ENCODE measurements at places on chromosomes 3 and 15.
A peak's percentile ranks its signal among the peaks of the same experiment; 100 is the strongest.

GRCh38 chr3:45258317-45258716 is 32.2 kb upstream of the TMEM158 start:
- no peak for DNase-seq

GRCh38 chr3:61354604-61355003 is 103.4 kb upstream of the FHIT start:
- no peak for DNase-seq

- no peak for DNase-seq
These were observed 532 bp upstream of the RTP1 start for GRCh38 chr3:187196573-187197334.

- DNase-seq, result no peak
These were observed 61.1 kb upstream of the ZBTB20 start for GRCh38 chr3:115208066-115208750.

DNA sequence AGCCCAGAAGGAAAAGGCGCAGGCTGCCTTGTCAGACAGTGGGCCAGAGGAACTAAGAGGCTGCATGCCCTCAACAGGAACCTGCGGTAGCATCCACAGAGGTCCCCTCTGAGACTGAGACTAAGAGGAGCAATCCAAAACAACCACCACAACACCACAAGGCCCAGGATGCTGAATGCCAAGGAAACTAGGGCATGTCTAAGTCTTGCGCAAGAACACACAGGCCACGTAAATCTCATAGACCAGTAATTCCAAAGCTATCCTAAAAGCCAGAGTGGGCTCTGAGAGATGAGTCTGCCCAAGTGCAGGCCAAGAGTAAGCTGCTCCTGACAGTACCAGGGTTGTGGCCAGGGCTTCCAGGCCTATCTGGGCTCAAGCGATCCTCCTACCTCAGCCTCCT is 12.9 kb downstream of the MON1A start:
- no peak for DNase-seq

DNA sequence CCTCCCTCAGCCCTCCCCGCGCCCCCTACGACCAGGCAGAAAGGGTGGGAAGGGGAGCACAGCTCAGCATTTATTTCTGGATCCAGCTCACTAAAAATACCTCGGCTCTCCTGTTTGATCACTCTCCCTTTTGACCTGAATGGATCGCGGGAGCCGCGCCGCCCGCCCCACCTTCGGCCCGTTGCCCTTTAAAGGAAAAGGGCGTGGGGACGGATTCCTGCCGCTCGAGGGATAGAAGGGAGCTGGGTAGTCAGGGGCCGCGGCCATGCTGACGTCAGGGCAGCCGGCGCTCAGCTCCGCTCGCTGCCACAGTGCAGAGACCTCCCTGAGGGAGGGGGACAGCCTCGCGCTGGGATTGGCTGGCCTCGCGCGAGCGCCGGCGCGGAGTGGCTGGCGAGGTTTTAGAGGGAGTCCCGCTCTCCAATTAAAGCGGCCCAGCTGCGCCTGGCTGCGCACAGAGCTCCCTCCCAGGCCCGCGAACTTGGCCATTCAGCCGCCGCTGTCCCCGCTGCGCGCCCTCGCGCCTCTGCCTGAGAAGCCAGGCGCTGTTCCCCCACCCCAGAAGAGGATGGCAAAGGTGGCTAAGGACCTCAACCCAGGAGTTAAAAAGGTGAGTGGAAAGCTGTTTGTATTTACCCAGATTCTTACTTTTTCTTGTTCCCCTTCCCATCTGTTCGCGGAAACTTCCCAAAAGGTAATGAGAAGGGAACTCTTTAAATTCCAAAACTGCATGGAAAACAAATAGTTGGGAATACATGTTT is at the start of gene LMCD1:
Gene LMCD1, plus strand, starts transcription at position 453 of the 761 bp plus-strand sequence. Its CDS starts 116 bp downstream, at position 569.
- peak; percentile 87 for DNase-seq

DNA sequence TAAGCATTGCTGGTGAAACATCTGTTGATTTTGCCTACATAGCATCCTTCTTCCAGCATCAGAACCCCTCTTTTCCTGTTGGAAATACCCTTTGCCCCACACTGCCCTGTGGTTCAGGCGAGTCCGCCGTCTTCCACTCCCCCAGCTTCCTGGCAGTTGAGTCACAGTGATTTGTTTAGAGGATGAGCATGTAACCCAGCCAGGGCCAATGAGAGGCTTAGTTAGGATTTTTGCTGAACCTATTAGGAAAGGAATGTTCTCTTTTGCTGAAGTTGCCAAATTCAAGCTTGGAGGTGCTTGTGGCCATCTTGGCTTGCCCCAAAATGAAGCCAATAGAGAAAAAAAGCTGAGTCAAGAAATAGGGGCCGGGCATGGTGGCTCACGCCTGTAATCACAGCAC is 19.0 kb upstream of the MEX3B start:
- DNase-seq, result no peak

DNA sequence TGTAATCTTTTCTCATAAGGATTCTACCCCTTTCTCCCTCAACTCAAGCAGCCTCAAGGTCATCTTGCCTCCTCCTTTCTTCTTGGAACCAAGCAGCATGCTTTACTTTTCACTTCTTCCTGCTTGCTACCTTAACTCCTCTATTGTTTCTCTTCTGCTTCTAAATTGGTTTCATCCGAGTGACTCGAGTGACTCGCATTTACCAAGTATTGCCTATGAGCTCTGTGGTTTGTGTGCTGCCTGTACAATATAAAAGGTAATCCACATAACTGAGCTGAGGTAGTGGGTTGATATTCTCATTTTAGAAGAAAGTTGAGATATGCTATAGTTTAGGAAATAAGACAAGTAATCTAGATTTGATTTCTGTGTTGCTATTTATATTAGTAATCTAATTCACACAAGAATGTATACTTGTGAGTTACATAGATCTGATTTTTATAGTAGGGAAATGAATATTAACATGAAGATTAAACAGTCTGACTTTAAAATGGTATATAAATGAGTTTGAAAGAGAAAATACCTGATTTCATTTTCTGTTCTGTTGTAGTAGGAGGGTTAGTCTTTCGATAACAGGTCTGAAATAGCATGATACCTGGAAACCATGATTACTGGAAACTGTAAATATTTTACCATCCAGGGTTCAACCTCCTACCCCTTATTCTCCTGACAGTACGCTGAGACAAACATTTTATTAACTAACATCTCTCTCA is 5.5 kb downstream of the HHLA2 start:
- peak; percentile 66 for DNase-seq

GRCh38 chr3:128170866-128171516 is 17.7 kb downstream of the EEFSEC start:
- no peak for DNase-seq

GRCh38 chr3:177220136-177220974 is 23.1 kb upstream of the TBL1XR1 start:
- no peak for DNase-seq

- DNase-seq, result no peak
These were observed 94.2 kb downstream of the FOXP1 start for GRCh38 chr3:71489315-71489761.

- no peak for DNase-seq
These were observed 56.6 kb downstream of the RFTN1 start for GRCh38 chr3:16456784-16457415.

- DNase-seq, result no peak
These were observed 38.9 kb downstream of the TLE3 start for GRCh38 chr15:70058642-70059360.

- DNase-seq, result no peak
These were observed 845 bp downstream of the CNTN3 start for GRCh38 chr3:74613521-74614106.

DNA sequence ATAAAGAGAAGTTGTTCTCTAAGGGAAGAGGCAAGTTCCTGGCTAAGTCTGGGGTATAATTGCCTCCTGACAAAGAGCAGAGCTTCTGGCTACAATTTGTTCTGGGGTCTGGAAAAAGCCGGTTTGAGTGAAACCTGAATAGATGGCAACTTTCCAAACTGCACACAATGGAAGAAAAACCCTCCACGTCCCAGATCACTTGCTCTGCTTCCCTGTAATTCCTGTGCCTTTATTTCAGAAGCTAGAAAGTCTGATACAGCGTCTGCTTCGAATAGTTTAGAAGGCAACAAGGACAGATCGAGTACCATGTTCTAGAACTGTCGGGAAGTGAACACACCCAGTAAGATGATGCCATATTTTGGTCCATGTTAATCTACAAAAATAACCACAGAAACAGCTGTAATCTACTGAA is 1.6 kb upstream of the WDR82 start:
- DNase-seq, result no peak

DNA sequence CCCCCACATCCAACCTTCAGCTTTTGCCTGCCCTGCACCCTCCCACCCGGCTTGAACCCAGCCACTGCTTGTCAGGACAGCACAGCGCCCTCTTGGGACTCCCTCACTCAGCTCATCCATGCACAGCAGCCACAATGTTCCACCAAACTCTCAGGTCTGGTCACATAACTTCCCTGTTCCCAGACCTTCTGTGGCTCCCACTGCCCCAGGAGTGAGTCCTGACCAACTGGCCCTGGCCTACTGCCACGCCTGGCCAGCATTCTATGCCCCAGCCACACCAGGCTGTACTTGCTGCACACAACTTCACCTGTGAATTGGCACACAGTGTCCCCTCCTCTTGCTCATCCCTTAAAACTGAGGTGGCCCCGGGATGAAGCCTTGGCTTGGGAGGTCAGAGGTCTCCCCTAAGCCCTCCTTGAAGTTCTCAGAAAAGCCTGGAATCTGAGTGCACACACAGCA is 21.0 kb downstream of the PLXNB1 start:
- DNase-seq, result no peak

GRCh38 chr3:120838441-120839091 is 69.4 kb upstream of the STXBP5L start:
- no peak for DNase-seq

- no peak for DNase-seq
These were observed 724.2 kb downstream of the NSUN3 start for GRCh38 chr3:94787066-94787465.

DNA sequence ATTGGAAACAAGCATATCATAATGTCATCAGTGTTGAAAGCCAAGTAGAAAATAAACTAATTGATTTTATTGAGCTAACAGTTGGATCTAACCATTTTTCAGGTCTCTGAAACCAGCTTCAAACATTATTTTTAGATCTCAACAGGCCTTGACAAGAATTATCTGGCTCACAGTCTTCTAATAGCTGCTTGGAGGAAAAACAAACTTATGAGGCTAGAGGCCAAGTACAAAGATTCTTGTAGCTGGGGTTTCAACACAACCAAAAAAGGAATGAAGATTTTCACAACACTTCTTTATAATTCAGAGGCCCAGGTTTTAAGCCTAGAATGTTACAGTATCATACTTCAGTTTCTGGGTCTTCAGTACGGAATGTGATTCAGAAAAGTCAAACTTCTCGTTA is 3.7 kb downstream of the SETMAR start:
- DNase-seq, result no peak

GRCh38 chr3:87272718-87273341 is 3.6 kb downstream of the POU1F1 start:
- DNase-seq, result peak; percentile 10

DNA sequence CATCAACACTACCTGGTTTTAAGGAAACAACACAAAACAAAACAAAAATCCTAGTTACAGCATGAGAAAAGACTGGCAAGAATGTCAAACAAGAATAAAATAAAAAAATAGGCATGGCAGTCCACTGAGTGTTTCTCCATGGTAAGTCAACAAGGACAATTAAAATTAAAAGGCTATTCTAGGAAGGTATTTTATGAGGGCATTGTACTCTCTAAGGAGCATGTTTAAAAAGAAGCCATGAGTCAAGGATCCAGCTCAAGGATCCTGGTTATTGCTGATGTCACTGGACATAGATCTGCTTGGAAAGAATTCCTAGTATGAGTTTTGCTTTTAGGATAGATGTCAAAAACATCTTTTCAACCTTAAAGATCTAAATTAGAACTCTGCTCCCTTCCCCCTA is 106.7 kb downstream of the MYO5A start:
- no peak for DNase-seq

DNA sequence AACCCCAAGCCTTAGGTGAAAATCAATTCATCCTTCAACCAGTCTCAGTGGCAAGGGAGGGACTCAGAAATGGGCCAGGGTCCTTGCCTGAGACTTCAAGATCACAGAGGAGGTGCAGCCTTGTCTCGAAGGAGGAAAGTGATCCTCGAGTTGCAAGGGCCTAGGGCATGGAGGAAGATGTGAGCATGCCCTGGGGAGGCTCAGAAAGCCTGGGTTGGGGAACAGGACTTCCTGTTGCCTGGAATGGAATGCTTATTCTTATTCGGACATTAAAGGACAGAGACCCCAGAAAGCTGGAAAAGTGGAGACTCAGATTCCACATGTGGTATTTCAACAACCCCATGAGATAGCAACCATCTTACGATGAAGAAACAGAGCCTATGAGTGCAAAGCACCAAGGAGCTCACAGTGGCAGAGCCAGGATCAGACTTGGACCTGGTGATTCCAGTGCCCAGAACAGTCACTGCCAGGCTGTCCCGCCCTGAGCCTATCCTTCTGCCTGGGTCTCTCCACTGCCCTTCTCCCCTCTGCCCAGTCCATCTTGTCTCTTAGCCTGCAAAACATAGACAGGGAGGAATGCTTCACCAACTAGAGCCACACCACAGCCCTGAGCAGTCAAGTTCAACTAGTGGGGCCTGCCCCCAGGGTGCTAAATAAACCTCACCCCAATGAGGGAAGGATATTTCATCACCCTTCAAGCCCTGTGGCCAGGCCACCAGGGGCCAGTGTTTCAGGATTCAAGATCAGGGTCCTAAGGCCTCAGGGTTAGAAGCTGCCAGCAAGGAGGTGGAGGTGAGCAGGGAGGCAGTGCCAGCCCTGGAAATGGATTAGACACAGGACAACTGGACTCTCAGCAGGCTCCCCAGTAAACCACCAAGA is 21.9 kb downstream of the DAPK2 start:
- no peak for DNase-seq

GRCh38 chr3:64222501-64223111 is 2.7 kb downstream of the PRICKLE2 start:
- DNase-seq, result no peak

GRCh38 chr3:43950775-43951174 is 260.0 kb downstream of the ABHD5 start:
- no peak for DNase-seq

GRCh38 chr3:155080692-155081091 is 573 bp downstream of the MME start:
- DNase-seq, result no peak

All from activated CD4-positive, alpha-beta T cell treated with anti-CD3 and anti-CD28 coated beads, Interleukin-2, amount 50 U/mL, for 16 hours (primary cell).